Hepatocyte (in vitro differentiated cells): ENCODE measurements at places on chromosomes 1 and 21. TPM values are rescaled to one million over a fixed set of nuclear protein-coding genes. Genes with fewer than 3 reads are reported as not detected.

The LRRC71 gene
- total RNA-seq: not detected in 2 replicates

DNA sequence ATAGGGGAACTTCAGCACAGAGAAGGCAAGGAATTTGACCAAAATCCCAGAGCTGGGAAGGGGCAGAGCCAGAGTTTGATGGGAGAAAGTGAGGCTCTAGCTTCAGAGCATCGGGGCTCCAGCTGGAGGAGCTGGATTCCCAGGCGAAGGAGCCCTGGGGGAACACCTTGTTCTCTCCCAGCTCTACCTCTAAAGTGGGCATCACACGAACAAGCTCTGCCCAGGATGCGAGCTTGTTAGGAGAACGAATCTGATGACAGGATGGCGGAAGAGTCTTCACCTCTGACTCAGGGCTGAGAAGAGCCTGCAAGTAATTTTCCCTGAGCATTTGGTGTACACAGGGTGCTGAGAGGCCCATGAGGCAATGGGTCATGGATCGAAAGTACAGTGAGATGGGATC lies 22.0 kb downstream of the TNNT2 start:
- DNase-seq: no peak

The MFAP2 gene
- total RNA-seq: 172 and 200 TPM in 2 replicates

DNA sequence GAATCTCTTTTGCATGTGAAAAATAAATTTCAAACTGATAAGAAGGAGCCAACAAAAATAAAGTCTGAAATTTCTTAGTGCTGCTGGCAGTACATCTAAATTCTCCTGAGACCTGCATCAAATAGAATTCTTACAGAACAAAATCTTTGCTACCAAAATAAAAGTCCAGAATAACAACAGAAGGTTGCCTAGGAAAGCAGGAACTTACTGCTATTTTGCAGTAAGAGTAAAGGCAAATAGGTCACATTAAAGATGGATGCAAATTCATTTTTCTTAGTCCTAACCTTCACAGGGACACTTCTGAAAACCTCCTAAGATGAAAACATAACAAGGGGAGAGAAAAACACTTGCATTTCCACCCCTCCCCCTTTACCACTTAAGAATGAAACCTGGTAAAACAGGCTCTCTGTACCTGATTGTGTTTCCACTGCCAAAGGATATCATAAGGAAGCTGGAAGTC lies 59.0 kb downstream of the RUSC1 start:
- no peak for DNase-seq

The ACTRT2 gene
- total RNA-seq: not detected in 2 replicates
